ENCODE measurements at places on chromosomes 1 and 21.

- peak; percentile 86 for DNase-seq
Measured at GRCh38 chr1:59367301-59368007, 70.6 kb downstream of the FGGY start.

GRCh38 chr1:226816576-226816975 is 53.8 kb upstream of the PSEN2 start:
- DNase-seq, result peak; percentile 78

DNA sequence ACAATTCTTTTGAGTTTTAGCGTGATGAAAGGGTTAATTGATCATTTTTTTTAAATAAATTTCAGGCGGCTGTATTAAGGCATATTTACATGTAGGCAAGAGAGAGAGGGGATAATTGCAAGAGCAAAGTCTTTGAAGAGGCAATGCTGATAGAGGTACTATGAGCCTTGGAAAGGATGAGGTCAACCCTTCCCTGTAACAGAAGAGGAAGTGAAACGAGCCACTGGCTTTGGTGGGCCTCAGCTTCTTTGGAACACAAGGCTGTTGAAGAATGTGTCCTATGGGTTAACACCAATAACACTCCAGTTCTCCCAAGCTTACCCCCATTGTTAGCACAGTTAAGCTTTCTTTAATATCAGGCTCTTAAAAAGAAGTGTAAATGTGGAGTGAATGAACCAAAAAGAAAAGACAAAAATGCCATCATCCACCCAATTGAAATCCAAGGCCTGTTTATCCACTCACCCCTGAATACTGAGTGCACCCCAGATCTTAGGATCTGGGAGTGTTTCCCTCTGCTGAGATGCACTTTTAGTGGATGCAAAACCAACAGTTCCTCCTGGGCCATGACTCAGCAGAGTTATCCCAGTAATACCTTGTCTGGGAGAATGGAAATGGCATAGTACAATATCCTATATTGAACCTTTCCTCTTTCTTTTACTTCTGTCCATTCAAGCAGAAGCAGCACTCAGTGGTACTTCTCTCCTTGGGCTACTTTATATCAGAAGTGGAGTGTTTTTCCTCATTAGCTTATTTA is 216.4 kb downstream of the SLC44A5 start:
- no peak for DNase-seq

- DNase-seq, result peak; percentile 22
Measured at GRCh38 chr1:20151906-20152598, 12.9 kb downstream of the PLA2G2F start.

GRCh38 chr1:96927125-96927524 is 205.5 kb downstream of the PTBP2 start:
- peak; percentile 13 for DNase-seq
